GM12865 (cell line): ENCODE measurements at places on chromosomes 3 and 15.

GRCh38 chr3:56145410-56145809, 322.9 kb downstream of the ERC2 start:
- no peak for DNase-seq

DNA sequence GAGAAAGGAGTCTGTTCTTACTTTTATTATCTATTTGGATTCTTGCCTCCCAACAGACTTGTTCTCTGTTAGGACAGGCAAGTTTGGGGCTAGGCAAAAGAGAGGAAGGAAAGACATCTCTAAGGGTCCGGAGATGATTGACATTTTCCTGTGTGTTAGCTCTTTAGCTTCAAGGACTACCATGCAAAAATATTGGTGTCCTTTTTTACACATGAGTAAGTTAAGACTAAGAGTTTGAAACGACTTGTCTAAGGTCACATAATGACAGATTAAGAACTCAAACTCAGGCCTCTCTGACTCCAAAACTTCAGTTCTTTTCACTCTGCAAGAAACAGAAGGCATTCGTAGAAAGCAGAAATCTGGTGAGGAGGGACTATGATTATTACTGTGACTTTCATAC, 5.9 kb downstream of the LMCD1 start:
- DNase-seq: peak; percentile 44

GRCh38 chr3:125300416-125300815, 74.7 kb downstream of the ZNF148 start:
- DNase-seq: no peak

DNA sequence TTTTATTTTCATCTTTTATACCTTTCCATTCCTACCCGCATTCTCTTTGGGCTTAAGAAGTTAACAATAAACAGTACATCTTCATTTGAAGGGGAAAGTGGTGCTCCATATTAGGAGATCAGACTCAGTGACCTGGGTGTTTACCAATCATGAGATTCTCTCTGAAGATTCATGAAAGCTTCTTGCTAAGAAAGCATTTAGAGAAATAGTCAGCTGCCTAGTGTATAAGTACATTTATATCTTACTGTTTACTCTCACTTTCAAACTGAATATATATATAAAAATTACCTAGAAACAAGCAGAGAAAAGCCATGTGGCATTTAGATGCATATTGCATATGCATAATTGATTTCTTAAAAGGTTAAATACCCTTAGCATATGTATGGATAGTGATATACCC, 100.5 kb downstream of the KCNH8 start:
- DNase-seq: no peak

DNA sequence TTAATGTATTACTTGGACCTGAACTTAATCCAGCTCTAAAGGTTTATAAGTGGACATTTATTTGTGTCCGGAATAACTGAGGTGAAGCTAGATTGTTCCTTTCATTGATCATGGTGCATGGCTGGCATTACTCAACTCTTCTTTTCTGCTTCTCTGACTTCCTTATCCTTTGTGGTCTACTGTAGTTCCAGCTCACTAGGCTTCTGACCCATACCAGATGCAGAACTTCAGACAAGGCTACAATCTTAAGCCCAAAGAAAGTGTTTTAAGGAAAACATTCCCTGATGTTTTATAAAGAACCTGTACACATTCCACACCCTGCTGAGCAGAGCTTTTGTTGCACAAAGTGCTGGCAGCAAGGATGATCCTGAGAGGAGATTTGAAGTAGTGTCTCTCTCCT, 250.8 kb upstream of the TGFBR2 start:
- DNase-seq: no peak

- no peak for DNase-seq
Measured at GRCh38 chr3:56787784-56788256, 13.9 kb downstream of the ARHGEF3 start.

- DNase-seq: no peak
Measured at GRCh38 chr15:96320703-96321638, 9.5 kb upstream of the NR2F2 start.

GRCh38 chr3:194174980-194175379, 39.0 kb downstream of the HES1 start:
- no peak for DNase-seq

- DNase-seq: no peak
Measured at GRCh38 chr15:40764629-40765103, 798 bp downstream of the GCHFR start.

DNA sequence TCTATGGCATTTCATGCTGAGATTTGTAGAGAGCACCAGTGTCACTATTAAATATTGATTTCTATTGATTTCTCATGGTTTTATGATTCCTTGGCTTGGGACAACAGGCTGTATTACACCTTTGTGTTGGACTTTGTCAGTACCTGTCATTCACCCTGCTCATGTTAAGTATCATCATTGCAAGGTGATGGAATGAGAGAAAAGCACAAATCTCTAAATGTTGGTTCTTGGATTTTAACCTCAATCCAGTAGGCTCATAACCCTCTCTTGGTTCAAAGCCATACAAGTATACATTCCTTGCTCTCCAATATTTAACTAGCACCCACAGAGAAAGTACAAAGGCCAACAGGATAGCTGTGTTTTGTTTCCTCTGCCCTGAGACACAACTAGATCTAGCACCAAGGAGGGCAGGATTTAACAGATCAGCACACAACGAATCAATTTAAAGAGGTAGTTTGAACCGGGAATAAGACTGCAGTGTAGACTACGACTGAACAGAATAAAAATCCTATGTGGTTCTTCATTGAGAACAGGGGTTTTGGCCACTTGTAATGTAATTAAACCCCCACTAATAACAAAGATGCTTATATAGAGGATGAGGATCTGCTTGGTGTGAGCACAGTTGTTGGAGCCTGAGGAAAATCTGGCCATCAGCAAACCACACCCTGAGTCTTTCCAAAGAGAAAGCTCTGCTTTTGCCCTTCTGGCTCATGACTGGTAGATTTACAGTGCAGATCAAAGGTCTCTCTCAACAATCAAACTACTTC, 78.0 kb upstream of the TNFSF10 start:
- DNase-seq: no peak

DNA sequence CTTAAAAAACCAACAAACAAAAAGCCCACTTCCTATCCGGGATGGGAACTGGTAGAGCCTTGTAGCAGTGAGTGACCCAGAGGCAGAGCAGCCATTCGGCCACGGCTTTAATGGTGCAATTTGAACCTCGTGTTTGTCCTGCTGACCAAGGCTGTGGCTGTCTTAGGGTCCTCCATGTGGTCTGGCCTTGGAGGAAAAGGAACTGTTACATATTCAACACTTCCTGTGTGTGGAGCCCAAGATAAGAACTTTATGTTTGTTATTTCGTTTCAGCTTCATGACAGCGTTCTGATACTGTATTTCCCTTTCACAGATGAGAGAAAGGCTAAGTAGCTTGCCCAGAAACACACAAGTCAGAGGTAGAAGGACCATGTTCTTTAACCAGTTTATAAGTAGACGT, 269.8 kb downstream of the SV2B start:
- DNase-seq: no peak

GRCh38 chr3:191502583-191502982, 41.6 kb downstream of the PYDC2 start:
- DNase-seq: peak; percentile 5

DNA sequence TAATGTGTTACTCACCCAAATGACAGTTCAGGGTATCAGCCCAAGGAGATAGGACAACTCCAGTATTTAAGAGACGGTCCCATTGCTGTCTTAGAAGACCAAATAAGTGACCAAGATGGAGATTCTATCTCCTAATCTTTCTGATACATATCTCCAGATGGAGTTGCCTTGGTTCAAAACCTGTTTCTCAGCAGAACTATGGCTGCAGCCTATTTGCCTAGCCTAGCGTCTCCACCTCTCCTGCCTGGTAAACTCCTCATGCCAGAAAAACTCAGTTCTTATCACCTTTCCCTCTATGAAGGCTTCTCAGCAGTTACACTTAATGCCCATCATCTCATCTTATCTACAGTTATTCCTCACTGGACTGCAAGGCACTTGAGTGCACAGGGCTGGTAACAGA, 1.2 kb upstream of the CSPG5 start:
- DNase-seq: no peak

DNA sequence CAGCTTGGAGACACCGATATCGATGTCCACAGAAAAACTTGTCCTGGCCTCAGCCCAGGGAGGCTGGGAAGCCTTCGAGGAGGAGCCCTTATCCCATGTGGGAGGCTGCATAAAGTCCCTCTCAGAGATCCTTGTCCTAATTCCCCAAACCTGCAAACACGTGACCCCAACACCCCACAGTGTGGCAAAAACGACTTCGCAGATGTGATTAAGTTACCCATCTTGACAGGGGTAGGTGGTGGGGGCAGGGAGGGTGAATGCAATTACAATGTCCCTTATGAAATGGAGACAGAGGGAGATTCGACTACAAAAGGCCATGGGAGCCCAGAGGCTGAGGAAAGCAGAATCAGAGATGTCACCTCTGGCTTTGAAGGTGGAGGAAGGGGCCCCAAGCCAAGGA, 2.3 kb upstream of the TLR9 start:
- DNase-seq: no peak

DNA sequence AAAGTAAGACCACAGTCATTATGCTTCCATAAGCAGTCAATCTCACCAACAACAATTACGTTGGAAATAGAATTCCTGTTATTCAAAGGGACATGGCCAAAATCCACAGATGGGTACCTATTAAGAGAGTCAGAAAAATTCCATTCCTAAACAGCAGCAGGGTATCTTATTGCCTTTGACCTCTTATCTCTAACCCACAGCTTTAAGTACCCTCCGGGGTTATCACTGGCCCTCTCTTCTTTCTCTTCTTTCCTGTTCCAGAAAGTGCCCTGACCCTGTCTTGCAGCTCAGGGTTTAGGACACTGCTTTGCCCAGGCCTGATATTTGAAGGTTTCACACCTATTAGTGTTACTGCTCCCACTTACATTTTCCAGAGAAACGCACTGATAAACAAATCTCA, 428.7 kb downstream of the TBC1D5 start:
- no peak for DNase-seq

DNA sequence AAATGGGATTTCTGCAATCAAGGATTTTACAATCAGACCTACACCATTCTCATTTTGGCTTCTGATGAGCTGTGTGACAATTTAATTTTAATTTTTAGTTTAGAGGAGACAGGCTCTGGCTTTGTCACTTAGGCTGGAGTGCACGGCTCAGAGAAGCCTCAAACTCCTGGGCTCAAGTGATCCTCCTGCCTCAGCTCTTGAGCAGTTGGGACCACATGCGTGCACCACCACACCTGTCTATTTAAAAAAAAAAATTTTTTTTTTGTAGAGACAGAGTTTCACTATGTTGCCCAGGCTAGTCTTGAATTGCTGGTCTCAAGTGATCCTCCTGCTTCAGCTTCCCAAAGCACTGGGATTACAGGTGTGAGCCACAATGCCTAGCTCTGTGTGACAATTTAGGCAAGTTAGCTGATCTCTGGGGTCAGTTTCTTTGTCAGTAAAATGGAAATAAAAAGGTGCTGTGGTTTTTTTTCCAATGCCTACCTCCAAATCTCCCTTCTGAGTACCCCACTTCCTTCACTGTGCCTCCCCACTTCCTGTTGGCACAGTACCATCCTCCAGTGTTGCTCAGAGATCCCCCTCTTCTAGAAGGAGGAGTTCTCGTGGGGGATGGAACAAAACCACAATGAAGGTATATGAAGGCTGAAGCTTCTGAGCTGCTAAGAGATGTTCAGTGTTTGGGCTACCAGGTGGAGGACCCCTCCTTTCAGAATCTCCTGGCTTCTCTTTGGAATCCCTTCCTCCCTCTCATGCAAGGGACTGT, 54.1 kb upstream of the GSK3B start:
- no peak for DNase-seq

- DNase-seq: no peak
Measured at GRCh38 chr3:43692085-43692855, 1.5 kb downstream of the ABHD5 start.

- no peak for DNase-seq
Measured at GRCh38 chr3:95352471-95352870, 1289.6 kb downstream of the NSUN3 start.

DNA sequence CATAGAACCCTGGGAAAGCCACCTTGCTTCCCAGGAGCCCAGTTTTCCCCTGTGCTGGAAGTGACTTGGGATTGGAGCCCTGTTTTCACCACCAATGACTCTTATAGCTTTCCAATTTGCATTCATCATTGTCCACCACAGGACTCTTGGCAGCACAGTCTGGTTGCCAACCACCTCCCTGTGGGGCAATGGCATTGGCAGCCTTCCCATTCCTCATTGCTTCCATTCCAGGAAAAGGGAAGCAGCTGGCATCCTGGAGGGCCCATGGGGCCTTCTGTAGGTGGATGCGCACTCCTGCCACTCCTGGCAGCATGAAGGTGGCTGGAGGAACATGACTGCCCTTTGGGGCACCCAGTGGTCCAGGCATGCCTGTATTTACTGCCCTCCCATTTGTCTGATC, 57.7 kb downstream of the FEM1B start:
- DNase-seq: no peak

DNA sequence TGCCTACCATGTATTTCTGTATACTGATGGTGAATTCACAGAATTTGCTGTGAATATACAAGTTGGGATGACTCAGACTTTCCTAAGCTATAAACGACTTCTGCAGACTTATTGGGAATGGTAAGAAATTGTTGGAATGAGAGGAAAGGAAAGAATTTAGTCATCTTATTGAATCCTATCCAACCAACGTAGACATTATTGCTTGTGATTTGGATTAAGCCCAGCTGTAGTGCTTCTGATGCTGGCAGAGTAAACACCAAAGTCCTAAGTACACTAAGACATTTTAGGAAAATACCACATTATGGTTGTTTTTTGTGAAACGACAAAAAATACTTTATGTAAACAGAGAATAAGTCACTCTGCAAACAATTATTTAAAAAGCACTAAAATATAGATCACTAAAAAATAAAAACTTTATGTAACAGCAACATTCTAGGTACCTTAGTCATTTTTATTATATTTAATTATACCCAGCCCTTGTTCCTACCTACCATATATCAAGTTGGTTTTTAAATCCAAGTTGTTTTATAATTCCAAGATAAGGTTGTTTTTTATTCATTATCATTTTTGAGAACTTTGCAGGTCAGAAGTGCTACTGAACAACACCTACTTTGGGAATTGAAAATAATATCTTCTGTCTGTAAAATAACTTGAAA, 99.2 kb upstream of the MLF1 start:
- no peak for DNase-seq

DNA sequence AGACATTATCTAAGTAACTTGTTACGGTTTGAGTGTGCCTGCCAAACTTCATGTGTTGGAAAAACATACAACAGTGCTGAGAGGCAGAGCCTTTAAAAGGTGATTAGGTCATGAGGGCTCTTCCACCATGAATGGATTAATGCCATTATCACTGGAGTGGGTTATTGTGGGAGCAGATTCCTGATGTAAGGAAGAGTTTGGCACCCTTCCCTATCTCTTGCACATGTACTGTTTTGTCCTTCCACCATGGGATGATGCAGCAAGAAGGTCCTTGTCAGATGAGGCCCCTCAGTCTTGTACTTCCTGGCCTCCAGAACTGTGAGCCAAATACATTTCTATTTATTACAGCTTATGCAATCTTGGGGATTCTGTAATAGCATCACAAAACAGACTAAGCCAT, 413.9 kb downstream of the EPHA3 start:
- DNase-seq: no peak

DNA sequence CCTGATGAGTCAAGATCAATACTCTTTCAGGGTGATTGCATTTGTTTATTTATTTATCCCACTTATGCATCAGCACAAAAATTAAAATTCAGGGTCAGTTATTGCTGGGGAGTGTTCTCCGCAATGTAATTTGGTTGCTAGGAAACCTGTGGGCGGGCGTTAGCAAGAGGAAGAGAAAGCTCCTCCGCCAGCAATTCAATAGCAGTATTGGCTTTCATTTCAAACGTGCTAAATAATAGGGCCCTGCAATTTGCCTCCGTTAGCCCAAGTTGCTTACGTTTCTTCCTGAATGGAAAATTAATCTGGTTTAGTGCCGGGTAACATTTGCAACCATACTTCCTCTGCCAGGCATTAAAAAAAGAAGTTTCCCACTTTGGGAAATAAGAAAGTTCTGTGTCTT, 35.5 kb upstream of the PLCL2 start:
- peak; percentile 83 for DNase-seq
